ENCODE measurements at places on chromosomes 2 and 18.
A peak's percentile ranks its signal among the peaks of the same experiment; 100 is the strongest.

DNA sequence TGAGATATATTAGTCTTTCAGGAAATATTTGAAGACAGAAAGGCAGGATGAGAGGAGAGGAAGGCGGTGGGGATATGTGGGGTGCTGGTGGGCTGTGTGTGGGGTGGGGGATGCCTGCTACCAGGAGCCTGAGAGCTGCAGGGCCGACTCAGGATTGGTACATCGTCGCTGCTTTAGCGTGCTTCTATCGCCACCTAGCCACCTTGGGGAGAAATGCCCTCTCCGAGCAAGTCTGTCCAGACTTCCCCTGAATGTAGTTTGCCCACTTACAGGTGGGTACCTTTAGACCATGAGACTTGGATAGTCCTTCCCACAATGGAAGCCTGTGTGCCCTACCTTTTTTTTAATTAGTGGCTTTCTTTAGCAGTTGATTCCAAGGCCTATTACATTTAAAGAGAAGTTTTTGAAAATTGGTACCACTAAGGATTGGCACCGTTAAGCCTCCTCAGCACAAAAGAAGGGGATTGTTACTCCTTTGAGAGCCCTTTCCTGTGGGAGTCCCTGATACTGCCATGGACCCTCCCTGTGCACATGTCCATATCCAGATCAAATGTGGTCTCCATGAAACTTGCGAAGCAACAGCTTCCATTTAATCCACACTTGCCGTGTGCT is 114.1 kb upstream of the NDUFV2 start:
- DNase-seq, result peak; percentile 89

GRCh38 chr2:134290358-134290757 is 36.5 kb downstream of the MGAT5 start:
- no peak for DNase-seq

- no peak for DNase-seq
Measured at GRCh38 chr2:143824791-143825190, 695.1 kb downstream of the ZEB2 start.

DNA sequence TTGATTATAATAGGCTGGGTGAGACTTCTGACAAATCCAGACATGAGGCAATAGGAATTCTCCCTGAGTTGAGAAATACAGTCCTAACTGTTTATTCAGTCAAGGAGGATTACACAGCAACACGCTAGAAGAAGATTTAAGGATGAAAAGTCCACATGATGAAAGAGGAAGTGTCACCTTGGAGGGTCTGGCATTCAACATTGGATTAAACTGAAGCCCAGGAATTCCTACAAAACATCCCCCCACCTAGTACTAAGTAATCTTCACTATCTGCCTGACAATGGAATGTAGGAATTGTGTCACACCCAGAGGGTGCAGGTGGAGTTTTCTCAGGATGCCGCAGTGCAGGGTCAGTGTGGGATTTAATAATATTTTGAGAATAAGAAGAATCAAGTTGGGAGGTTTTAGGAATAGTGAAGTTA is 142.4 kb downstream of the SOCS6 start:
- no peak for DNase-seq

DNA sequence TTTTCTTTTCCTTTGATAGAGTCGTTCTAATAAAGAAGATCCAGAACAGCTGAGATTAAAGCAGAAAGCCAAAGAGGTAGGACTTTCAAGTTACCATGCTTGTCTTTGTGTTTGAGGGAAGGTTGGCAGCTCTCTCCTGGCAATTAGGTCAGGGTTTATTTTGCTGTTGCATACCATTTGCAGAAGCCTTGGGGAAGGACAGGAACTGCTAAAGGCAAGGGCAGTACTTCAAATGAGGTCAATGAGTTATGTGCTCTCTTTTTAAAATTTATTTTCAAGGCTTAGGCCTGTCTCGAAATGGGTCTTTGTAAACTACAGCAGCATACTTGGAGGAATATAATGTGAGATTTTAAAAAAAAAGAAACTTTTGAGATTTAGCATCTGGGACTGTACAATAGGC is 108.9 kb downstream of the TAF4B start:
- DNase-seq, result peak; percentile 21

- DNase-seq, result no peak
Measured at GRCh38 chr2:127261804-127262406, 32.0 kb downstream of the ERCC3 start.

- DNase-seq, result no peak
Measured at GRCh38 chr2:85706599-85707296, 12.6 kb downstream of the GNLY start.

Data from G401 (cell line).